ENCODE measurements at places on chromosomes 6 and 20.

DNA sequence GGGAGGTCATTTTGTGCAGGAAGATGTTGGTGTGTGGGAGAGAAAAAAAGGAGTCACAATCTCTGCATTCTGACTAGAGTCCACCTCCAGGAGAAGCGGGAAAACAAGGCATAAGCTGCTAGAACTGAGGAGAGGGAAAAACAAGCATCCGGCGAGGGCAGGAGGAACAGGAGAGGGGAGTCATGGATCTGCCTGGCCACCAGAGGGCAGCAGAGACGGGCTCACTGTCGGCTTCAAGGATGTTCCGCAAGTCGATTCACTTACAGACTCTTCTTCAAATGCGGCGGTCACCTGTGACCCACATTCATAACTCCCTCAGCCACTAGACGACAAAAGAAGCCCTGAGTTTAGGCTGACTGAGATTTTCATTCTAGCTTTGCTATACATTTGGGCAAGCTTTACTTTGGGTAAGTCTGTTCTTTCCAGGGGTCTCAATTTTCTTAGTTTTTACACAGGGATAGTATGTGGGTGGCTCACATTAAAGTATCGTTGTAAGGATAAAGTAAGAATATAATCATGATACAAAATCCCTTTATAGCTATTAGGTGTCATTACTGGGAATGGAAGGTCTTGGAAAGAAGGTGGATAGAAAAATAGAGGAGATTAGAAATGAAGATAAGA is 6.6 kb upstream of the BTNL2 start:
- DNase-seq: peak; percentile 78

DNA sequence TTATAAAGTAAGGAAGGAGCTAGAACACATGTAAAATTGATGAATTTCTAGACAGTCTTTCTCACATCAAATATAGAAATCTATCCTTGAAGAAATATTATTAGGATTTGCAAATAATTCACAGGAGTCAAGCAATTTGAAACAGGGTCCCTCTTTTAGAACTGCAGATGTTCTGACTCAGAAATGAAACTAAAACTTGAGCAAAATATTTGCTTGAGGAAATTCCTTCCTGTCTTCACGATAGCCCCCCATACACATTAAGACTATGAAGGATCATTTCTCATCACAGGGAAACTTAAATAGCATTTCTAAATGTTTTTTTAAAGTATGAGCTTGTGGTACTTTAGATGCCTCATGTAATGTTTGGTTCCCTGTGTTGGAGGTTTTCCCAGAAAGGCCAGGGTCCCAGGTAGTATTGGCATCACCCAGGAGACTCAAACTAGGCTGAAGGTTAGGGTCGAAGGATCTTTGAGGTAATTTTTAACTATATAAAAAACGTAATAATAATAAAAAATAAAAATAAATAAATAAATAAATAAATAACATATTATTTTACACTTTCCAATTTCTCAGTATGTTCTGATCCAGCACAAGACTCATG is 144.0 kb upstream of the TBX18 start:
- DNase-seq: no peak

DNA sequence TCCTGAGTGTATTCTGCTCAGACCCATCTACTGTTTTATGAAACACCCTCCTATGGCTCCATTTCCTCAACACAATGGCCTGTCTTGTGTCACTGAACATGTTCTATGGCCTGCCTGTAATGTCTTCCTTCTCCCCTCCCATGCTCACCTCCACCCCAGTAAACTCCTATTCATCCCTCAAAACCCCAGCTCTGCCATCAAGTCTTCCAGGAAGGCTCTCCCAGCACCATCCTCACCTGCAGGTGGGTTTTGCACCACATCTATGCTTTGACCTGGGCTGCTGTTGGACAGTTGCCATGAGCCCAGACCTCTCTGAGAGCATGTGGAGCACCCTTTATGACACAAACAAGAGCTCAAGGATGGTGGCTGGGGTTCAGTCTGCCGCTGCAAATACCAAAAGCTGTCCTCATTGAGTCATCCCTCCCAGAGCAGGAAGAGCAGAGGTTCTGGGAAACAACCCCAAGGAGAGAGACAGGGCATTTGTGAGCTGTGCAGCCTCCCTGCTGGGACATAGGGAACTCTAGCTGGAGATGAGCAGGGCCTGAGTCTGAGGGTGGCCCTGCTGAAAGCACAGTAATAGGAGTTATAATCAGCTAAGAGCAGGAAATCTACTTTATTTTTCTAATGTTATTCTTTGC is 93.8 kb upstream of the CD93 start:
- no peak for DNase-seq

- DNase-seq: peak; percentile 2
Observed at GRCh38 chr20:14521436-14521835, 184.0 kb upstream of the FLRT3 start.

GRCh38 chr6:9101920-9102319 is 666.6 kb upstream of the SLC35B3 start:
- no peak for DNase-seq

- no peak for DNase-seq
Observed at GRCh38 chr6:65876668-65877067, 169.6 kb upstream of the EYS start.

GRCh38 chr20:21103582-21104465 is 2.3 kb downstream of the LINC00237 start:
- no peak for DNase-seq

GRCh38 chr6:132456700-132457143 is 55.4 kb upstream of the MOXD1 start:
- no peak for DNase-seq

- no peak for DNase-seq
Observed at GRCh38 chr20:32959351-32960221, 44.6 kb downstream of the SUN5 start.

- DNase-seq: no peak
Observed at GRCh38 chr6:168447282-168447681, 6.3 kb downstream of the SMOC2 start.

DNA sequence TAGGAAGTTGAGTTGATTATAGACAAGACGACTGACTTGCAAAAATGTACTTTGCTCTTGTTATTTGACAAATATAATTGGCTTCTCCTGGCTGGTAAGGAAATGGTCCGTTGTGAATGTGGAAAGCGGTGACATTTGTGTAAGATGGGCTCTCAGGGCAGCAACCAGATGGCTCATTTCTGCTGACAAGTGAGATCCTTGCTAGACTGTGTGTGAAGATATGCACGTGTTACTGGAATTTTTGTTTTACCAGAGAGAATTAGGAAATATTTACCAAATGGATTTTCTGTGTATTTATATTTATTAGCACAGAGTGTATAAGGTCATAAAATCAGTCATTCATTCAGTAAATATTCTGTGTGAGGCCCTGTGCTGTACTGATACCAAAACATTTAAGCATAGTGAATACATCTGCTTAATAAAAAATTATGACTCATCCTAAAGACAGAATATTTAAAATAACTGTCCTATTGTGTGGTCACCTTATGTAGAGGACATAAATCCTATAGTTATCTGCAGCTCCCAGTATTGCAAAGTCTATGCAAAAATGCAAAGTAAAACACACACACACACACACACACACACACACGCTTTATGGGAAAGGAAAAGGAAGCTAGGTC is 109.9 kb upstream of the ASF1A start:
- no peak for DNase-seq

- peak; percentile 67 for DNase-seq
Observed at GRCh38 chr6:142819603-142820337, 125.2 kb downstream of the HIVEP2 start.

DNA sequence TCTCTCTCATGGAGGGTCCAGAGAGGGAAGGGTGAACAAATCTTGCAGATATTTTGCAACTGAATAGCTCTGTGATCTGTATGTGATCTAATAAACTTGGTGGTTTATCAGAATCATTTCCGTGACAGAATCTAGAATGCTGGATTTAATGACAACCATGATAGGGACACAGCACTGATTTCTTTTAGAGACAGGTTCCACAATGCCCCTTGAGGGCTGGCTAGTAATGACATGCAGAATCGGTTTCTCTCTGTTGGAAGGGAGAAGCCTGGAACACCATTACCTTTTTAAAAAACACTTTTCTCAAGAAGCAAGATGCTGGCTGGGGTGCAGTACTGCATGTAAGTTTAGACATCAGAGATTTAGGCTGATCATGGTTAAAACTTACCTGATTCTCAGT is 313.4 kb downstream of the CDH26 start:
- no peak for DNase-seq

DNA sequence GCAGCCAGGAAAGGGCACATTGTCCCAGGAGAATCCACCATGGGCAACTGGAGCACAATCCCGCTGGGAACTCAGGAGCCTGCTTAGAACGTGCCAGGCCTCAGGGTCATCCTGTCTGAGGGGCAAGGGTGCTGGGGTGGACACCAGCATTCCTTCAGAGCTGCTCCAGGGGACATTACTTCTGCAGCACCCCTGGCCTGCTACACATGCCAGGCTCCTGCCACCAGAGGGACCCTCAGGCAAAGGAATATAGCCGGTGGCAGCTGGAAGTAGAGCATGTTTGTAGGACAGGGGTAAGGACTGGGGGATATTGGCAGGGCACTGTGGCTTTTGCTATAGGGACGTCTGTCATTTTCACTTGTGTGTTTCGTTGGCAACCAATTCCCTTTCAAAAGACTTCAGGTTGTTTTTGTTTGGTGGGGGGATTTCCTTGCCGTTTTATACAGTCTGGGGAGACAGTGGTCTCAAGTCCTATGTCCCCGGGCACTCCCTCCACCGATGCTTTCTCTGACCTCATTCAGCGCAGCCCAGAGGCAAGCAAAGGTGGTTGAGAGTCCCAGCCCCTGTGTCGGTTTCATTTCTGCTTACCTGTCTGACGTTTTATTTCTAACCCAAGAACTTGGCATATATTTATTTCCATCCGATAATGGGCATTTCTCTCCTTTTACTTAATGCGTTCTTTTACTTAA is 130.8 kb downstream of the JPH2 start:
- DNase-seq: no peak

DNA sequence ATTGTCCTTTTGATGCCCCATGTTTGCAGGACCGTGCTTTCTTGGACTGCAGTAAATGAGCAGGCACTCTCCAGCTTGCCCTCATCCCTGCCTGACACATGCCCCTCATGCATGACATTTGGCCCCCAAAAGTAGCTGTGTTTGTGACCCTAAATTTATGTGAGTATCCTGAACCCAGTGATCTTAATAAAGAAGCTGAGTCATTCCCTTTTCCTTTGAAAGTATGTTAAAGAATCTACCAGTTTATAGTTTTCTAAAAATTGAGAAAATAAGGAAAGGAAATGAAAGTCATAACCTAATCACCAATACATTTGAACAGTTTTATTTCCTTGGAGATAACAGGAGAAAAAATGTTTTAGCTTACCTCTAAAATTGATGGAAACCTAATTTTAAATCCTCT is 3.4 kb upstream of the SLC22A23 start:
- no peak for DNase-seq

- DNase-seq: no peak
Observed at GRCh38 chr20:51348876-51349275, 193.6 kb downstream of the NFATC2 start.

- DNase-seq: no peak
Observed at GRCh38 chr20:33108661-33109060, 29.2 kb downstream of the BPIFB4 start.

- no peak for DNase-seq
Observed at GRCh38 chr6:95546148-95546547, 31.2 kb upstream of the MANEA start.

GRCh38 chr20:19779634-19780033 is 21.6 kb downstream of the RIN2 start:
- no peak for DNase-seq

DNA sequence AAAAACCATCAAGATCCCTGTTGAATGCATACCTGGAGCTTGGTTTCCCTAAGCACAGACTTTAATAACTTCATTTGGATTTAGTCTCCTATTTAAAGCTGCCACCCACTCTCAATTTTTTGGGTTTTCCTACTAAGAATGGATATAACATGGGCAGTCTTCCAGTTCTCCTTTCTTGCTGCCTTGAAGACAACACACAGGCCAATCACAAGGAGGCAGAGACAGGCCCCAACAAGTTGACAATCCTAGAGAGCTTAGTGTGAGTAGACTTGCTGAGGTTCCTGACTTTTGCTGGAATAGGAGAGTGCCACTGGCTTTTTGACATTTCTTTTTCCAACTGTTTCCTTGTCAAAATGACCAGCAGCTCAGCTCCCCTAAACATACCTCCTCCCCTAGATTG is 112.3 kb upstream of the ESR1 start:
- no peak for DNase-seq
